ENCODE measurements at places on chromosomes 5 and 9.

- DNase-seq, result peak; percentile 88
Observed at GRCh38 chr5:135944967-135945560, 9.7 kb downstream of the LECT2 start.

DNA sequence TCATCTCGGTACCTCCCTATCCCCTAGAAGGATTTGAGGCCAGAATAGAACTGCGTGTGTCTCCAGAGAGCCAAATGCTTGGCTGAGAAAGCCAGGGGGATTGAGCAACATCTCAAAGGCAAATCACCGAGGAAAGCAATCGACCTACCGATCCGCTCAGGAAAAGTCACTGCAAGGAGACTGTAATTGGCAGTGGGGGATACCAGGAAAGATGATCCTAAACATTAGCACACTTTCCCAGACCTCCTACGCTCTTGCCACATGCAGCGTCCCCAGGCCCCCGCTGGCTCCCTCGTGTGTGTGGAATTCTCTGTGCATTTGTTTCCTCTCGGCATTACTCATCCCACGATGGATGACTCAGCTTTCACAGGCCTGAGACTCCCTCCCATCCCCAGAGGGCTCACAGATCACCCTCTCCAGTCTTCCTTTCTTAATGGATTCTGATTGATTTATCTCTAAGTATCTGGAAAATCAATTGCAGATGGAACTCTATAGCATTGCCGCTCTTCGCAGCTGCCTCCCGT, 82.2 kb upstream of the ICE1 start:
- no peak for DNase-seq

GRCh38 chr5:188488-189481, 2.5 kb upstream of the LRRC14B start:
- DNase-seq, result peak; percentile 78

- DNase-seq, result no peak
Observed at GRCh38 chr5:142120247-142120935, 11.8 kb downstream of the NDFIP1 start.

DNA sequence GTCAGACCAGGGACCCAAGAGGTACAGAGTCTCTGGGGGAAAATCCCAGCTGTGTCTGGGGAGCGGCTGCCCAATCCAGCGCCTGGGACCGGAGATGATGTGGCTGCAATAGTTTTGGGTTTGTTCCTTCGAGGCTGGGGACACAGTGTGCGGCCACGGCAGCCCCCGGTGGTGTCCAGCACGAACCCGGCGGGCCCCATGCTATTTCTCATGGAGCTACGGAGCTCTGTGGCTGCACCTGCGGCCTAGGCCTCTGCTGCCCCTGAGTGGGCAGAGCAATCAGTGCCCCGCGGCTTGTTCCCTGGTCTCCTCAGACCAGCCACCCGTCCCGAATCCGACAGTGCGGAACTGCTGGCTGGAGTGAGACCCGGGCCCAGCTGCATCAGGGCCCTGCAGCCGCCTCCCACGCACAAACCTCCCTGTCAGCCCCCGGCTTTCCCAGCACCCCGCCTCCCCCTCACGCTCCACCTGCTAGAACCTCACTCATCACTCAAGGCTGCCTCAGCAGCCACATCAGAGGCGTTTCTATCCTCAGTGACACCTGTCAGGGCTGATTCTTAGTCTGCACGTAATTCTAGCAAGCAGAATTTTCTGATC, 29.0 kb downstream of the SARDH start:
- no peak for DNase-seq

DNA sequence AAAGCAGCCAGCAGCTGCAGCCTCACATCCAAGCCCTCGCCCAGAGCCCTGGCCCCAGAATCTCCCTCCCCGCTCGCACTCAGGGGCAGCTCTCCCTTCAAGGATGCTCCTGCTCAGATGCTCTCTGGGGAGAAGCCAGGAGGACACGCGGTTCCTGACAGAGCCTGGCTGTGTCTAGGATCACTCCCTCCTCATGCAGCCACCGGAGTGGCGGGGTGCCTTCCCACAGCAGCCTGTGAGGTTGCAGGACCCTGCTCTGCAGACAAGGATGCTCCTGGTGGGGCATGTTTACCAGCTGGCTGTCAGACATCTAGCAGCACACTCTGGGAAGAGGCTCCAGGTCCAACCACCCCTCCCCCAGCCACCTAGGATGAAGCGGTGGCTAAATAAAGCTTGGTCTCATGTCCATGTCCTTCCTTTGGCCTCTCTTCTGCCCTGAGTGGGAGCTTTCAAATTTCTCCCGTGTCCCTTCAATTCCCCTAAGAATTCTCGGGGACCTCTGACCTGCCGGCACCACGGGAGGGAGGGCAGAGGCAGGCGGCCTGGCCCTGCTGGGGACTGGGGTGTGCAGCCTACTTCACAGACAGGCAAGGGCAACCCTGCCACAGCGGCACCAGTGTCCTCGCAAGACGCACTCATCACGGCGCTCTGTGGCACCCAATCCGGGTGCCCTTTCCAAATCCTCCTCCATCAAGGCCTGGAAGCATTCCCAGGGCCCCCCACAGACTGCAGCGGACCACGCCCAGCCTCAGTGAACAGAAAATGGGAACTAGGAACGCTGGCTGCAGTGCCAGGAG, 88.3 kb upstream of the SARDH start:
- no peak for DNase-seq

GRCh38 chr5:37002176-37002751, 125.7 kb downstream of the NIPBL start:
- no peak for DNase-seq

- DNase-seq, result no peak
Observed at GRCh38 chr9:133238272-133238850, 29.3 kb upstream of the OBP2B start.

DNA sequence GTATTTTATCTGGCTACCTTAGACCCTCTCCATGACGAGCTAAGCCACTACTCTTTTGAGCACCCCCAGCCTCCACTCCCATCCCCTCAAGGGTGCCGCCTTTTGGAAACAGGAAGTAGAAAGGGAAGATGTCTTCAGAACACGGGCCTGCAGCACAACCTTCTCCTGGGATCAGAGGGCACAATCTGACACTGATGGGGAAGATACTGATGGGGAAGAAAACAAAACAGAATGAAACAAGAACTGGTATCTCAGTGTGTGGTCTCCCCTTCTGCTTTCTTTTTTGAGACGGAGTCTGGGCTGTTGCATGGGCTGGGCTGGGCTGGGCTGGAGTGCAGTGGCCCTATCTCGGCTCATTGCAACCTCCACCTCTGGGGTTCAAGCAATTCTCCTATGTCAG, 539.7 kb upstream of the DAP start:
- DNase-seq, result no peak

- DNase-seq, result no peak
Observed at GRCh38 chr5:72561148-72561972, 54.1 kb upstream of the ZNF366 start.

GRCh38 chr5:142853682-142854081, 83.5 kb downstream of the ARHGAP26 start:
- no peak for DNase-seq

DNA sequence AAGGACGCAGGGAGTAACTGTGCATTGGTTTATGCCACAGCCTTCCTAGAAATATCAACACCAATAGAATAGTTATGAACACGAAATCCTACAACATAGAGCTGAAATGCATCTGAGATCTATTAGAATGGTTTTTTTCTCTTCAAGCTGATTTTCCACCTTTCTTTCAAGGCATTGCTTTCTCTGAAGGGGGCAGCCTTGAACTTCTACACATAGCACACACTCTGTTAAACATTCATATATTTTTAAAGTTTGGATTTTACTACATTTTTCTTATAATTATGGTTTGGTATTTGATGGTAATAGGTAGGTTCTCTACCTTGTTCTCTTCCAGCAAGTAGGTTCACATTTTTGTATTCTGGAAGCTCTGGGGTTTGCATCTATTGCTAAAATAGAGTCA, 661.8 kb downstream of the SEMA5A start:
- no peak for DNase-seq

- DNase-seq, result no peak
Observed at GRCh38 chr5:112227911-112228631, 191.0 kb downstream of the EPB41L4A start.

- no peak for DNase-seq
Observed at GRCh38 chr9:11204521-11204920, 591.7 kb upstream of the PTPRD start.

- no peak for DNase-seq
Observed at GRCh38 chr9:72977670-72978069, 24.8 kb upstream of the ALDH1A1 start.

DNA sequence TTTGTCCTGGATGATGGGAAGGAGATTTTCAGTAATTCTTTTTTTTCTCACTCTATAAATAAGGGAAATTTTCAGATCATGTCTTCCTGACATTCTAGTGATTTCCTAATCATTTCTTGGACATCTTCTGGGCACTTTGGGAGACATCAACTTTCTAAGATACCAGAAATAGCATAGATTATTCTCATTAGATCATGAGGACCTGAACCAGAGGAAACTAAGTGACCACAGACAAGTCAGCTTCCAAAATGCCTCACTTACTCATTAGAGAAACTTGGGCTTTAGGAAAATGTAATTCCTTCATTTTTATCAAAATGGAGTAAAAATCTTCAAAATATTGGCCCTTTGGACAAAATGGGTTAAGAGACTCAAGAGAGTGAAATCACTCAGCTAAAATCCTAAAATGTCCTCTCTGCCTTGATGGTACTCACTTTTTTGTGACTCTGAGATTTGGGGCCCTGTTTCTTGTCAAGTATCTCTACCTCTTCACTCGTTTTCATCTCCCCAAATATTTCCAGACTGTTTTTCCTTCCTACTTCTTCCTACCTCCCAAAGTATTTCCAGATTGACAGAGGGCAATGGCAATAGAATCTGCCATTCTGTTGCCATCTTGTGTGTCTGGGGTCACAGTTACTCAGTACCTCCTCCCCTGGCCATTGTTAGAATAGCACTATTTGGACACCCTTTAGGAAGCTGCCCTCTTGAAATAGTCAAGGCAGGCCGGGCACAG, 194.5 kb downstream of the NR3C1 start:
- DNase-seq, result no peak
